Foreskin fibroblast (primary cell): ENCODE measurements at places on chromosomes 11 and 22.
A peak's percentile ranks its signal among the peaks of the same experiment; 100 is the strongest.

GRCh38 chr11:32489464-32489863 lies 54.1 kb upstream of the WT1 start:
- no peak for DNase-seq

DNA sequence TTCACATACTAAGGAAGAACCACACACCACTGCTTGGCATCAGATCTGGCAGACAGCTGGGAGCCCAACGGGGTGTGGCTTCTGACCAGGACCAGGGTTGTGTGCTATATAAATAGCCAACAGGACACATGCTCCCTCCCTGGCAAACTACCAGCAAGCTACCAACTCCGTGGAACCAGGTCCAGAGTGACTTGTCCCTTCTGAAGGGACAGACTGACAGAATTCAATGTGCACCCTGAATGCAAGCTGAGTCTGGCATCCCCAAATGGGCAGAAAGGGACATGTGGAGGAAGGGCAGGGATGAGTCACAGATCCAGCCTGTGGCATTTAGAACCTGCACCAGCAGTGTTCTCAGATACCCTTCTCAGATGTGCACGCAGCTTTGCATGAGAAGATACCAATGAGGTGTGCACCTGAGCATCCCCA lies 92.9 kb downstream of the MICAL3 start:
- peak; percentile 50 for DNase-seq

DNA sequence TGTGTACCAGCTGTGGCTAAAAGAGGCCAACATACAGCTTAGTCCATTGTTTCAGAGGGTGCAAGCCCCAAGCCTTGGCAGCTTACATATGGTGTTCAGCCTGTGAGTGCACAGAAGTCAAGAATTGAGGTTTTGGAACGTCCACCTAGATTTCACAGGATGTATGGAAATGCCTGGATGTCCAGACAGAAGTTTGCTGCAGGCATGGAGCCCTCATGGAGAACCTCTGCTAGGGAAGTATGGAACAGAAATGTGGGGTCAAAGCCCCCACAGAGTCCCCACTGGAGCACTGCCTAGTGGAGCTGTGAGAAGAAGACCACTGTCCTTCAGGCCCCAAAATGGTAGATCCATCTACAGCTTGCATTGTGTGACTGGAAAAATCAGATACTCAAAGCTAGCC lies 42.2 kb upstream of the PTH start:
- no peak for DNase-seq

DNA sequence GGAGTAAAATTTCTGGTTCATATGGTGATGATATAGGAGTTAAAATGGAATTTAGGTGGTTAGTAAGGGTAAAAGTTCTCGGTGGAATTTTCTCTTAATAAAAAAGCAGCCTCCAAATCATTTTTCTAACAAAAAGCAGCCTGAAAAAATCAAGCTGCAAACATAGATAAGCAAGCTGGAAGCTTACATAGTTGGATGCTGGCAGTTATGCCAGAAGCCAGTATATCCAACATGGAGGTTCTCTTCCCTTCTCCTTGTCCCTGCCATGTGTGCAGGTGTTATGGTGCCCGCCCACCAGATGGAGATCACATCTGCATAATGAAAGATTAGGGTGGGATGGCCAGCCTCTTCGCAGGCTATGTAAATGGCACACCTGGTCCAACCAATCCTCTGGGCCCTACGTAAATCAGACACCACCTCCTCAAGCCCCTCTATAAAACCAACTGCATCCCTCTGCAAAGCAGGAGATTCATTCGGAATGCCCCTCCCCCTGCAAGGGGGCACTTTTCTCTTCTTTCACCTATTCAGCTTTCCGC lies 22.4 kb downstream of the PIWIL3 start:
- DNase-seq: no peak

GRCh38 chr22:43567691-43568324 lies 156.0 kb downstream of the MPPED1 start:
- no peak for DNase-seq

DNA sequence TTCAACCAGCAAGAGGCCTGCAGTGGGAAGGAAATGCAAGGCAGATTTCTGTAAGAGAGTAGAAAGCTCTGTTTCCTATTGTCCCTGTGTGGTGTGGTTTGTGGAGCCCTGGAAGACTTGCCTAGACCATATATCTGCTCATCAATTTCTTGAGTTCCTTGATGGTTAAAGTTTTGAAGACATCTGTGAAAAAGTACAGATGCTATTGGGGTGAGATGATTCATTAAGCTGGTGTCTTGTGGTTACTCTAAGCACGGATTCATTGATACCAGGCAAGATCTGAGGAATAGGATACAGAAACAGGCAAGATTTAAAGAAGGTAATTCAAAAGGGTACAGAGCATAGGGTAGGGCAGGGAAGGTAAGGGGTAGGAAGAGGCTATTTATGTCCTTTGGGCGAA lies 275.8 kb upstream of the SESN3 start:
- no peak for DNase-seq

GRCh38 chr11:87966694-87967093 lies 208.5 kb downstream of the RAB38 start:
- DNase-seq: no peak

- DNase-seq: peak; percentile 93
These were observed 1.7 kb upstream of the DDX6 start for GRCh38 chr11:118792570-118793124.

DNA sequence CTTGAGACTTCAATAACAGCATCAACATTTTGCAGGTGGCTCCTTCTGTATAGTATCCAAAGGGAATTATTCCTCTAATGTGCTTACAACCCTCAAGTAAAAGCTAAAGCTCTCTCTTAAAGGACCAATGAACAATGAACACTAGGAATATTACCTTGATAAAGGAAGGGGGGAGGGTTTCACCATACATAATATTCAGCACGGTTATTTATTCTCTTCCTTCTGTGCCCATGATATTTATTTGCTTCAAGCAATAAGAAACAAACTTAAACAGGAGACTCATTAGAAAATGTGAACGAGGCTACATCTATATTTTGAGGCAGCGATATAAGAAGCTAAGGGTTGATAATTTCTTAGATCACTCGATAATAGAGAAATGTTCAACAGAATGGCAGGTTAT lies 21.2 kb downstream of the BLID start:
- DNase-seq: no peak

- DNase-seq: no peak
These were observed 200.5 kb downstream of the DDX10 start for GRCh38 chr11:108865406-108865805.

DNA sequence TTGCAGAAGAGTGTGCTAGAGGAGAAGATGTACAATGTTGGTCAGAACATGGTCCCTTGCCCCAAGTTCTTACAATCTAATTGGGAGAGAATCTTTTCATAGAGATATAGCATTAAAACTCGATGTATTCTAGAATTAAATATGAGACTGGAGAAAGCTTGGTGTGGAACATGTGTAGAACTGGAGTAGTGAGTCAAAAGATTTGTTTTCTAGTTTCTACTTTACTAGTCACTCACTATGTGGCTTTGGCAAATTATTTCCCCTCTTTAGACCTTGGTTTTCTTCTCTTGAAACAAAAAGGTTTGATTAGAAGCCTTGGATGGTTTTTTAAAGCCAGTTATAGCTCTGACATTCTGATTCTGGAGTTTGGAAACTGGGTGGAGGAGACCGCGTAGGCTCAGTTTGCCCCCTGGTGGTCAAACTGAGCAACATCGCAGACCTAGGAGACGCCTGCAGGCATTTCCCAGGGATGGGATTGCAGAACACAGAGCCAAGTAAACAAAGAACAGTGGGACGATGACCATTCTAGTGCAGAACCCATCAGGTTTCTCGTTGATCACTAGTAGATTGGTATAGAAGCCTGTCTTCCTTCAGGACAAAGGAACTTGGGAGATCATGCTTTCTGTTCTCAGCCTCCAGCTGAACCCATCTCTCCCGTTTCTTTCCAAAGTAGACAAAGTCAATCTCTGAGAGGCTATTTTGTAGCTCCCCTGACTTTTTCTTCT lies 8.5 kb upstream of the CHRDL2 start:
- peak; percentile 66 for DNase-seq

DNA sequence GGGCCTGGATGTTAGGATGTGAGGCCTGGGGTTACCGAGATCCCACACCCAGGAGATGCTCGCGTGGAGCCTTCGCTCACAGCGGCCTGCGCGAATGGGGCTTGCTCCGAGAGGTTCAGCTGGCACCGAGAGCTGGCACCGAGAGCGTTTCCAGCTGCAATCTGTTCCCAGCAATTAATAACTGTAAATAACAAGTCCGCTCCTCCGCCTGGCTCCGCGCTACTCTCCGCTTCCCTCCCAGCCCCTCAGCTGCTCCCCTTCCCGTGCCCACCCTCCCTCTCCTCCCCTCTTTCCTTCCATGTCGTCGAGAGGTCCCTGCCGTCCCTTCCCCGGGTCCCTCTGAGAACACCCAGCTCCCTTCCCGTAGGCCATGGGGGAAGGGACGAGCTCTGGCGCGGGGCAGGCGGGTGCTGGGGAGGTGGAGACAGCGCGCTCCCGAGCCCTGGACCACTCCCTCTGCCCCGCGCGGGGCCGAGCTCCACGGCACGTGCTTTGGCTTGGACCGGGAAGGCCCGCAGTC lies 110.8 kb downstream of the WNT7B start:
- no peak for DNase-seq

- DNase-seq: peak; percentile 76
These were observed at the start of gene DLAT for GRCh38 chr11:112024773-112025678. Gene DLAT, plus strand, starts transcription at chr11:112025408. Its CDS starts 65 bp downstream, at chr11:112025473.

- no peak for DNase-seq
These were observed 3.6 kb upstream of the SLC5A4 start for GRCh38 chr22:32258791-32259190.

GRCh38 chr11:44167046-44167445 lies 71.6 kb downstream of the EXT2 start:
- no peak for DNase-seq

DNA sequence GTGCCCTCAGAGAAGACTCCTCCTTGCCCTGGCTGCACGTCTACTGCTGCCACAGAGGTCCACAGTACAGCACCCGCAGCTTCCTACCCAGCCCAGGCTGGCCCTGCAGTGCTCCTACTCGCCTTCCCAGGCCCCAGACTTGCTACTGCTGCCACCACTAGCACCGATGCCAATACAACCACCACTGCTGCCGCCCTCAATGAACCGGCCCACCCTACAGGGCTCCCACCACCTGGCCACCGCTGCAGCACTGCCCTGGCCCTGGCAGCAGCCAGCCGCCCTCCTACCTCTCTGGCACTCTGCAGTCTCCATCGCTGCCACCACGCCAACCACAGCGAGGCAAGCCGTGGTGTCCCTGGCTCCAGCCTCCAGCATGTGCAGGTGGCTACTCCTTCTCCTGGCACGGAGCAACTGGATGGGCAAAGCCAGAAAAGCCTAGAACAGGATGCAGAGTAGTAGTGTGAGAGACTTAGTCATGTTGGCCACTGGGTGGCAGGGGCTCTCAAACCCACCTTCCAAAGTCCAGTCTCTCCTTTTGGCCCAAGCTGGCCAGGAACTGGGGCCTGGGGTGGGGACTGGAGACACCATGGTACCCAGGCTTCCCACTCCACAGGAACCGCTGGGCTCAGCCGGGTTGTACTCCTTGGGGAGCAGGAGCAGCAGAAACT lies 39.4 kb downstream of the C22orf42 start:
- DNase-seq: no peak

DNA sequence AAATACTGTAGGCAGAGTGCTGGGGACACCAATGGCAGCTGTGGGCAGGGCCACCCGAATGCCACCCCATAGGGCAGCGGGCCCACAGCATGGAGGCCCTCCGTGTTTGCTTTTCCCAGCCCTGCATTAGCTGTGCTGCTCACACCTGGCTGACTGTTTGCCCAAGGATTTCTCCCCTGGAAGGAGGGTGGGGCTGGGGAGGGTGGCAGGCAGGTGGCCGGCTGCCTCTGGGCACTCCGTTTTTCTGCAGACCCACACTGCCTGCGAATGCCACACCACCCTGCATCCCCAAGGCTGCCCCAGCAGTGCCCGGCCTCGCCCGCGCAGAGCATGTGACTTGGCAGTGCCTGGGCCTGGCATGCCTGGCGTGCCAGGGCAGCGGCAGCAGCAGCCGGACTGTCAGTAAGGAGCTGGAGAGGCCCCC lies 19.6 kb downstream of the DAGLA start:
- no peak for DNase-seq

DNA sequence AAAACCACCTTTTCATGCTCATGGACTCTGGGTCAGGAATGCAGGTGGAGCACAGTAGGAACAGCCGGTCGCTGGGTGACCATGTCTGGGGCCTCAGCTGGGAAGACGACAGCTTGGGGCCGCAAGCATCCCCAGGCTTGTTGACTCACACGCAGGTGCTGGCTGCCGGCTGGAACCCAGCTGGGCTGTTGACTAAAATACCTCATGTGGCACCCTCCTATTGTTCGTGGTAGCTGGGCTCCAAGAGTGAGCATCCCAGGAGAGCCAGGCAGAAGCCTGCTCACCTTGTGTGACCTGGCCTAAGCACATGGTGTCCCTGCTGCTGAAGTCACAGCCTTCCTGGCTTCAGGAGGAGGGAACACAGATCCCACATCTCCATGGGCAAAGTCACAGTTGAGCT lies 9.4 kb downstream of the DPP3 start:
- no peak for DNase-seq

DNA sequence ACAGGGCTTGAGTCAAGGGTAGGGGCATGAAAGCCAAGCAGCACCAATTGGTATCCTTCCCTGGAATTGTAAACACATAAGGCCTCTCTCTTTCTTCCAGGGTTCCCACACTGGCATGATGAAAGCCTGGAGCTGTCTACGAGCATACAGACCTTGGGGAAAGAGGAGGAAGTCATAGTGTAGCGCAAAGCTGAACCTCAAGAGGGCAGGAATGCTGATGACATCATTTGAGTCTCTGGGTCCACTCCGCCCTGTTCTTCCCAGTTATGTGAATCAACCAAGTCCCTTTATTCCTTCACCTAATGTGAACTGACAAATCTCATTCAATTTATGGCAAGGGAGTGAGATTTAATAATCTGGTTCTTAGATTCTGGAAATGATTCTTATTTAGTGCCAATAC lies 266.4 kb upstream of the NCAM1 start:
- DNase-seq: no peak

GRCh38 chr11:70225681-70226177 lies 22.6 kb downstream of the FADD start:
- no peak for DNase-seq

DNA sequence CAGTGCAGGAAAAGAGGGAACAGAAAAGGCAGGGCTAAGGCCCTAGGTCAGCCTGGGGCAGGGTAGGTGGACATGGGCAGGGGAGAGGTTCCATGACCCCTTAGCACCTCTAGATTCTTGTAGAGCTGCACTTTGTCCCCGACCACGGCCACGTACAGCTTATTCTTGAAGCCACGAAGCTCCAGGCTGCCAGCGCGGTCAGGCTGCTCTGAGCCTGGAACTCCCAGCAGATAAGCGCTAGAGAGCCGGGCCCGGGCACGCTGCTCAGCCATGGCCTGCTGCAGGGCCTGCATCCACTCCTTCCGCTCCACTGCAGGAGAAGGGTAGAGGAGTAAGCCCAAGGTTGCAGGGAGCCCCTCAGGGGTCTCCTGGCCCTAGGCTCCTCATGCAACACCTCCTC lies 36.1 kb upstream of the PDE2A start:
- no peak for DNase-seq

DNA sequence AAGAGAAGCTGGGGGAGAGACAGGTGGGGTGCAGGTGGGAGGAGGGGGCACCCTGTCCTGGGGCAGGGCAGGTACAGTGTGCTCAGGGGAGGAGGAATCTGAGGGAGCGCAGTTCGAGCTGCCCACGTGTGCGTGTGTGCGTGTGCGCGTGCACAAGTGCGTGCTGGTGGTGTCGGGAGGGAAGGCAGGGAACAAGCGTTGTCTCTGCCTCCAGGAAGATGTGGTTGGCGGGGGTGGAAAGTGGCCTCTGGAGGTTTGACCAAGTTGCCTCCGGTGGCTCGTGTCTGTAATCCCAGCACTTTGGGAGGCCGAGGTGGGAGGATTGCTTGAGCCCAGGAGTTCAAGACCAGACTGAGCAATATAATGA lies 49.9 kb upstream of the THY1 start:
- DNase-seq: no peak
